Omental fat pad (tissue), 4 donors: ENCODE measurements at places on chromosomes 4 and X.
A peak's percentile ranks its signal among the peaks of the same experiment; 100 is the strongest.

- DNase-seq, result no peak
These were observed 4.6 kb downstream of the ALAS2 start for GRCh38 chrX:55026143-55026542.

- no peak for DNase-seq
These were observed 654.4 kb downstream of the IQCM start for GRCh38 chr4:149161247-149161646.

GRCh38 chr4:56531149-56531770 lies 25.7 kb downstream of the ARL9 start:
- no peak for DNase-seq

GRCh38 chrX:136780763-136781162 lies at the start of gene ARHGEF6:
Gene ARHGEF6 (minus strand): TSS chrX:136780932. CDS start chrX:136780882, 50 bp downstream.
- DNase-seq, result no peak

DNA sequence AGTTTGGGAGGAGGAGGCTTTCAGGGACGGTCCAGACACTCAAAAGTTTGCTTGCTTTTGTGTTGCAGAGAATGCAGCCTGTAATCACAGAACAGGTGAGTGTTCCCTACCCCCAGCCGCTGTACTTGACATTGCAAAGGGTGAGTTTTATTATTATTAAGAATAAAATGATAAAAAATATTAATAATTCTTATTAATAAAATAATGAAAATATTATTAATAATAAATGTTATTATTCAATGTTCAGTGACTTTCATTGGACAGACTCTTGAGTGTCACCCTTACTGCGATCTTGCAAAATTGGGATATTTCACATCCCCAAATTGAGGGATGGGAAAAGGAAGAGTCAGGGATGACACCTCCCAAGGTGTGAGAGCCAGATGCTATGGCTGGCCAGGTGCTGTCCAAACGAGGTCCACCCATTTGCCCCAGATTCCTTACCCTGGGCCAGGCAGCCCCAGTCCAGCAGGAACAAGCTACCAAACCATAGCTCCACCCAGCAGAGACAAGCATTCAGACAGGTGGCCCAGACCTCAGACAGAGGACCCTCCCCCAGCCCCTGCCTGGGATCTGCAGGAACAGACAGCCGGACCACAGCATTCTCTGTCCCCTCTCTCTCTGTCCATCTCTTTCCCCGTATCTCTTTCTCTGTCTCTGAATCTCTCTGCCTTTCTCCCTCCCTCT lies 22.4 kb downstream of the IL3RA start:
- DNase-seq, result peak; percentile 17

DNA sequence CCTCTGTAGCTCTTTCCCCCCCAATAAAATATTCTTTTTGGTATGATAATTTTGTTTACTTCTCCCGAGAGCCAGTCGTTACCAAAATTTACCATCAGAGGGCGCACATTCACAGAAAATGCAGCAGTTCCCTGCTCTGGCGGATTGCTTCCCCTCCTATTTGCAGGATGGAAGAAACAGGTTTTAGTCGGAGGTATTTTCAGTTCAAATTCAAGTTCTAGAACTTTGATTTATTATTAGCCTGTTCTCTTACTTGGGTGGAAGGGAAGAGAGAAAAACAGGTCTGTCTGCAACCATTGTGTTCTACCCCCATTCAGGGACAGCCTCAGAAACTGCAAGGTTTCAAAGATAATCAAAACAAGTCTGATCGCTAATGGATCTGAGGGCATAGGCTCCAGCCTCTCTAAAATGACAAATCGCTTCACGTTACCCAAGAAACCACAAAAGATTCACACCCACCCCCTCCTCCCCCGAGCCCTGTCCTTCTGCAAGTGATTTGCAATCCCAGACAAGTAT lies 263.8 kb upstream of the RPS6KA3 start:
- peak; percentile 61 for DNase-seq

GRCh38 chr4:89072921-89073320 lies 15.9 kb upstream of the FAM13A start:
- DNase-seq, result no peak
